ENCODE measurements at places on chromosomes 5 and 9. TPM values are rescaled to one million over a fixed set of nuclear protein-coding genes. Genes with fewer than 3 reads are reported as not detected.
A peak's percentile ranks its signal among the peaks of the same experiment; 100 is the strongest.

The PHYHD1 gene
- total RNA-seq = 7.0 TPM

The FOXD4 gene
- 0.18 TPM for total RNA-seq

The SPINK4 gene
- total RNA-seq = not detected

DNA sequence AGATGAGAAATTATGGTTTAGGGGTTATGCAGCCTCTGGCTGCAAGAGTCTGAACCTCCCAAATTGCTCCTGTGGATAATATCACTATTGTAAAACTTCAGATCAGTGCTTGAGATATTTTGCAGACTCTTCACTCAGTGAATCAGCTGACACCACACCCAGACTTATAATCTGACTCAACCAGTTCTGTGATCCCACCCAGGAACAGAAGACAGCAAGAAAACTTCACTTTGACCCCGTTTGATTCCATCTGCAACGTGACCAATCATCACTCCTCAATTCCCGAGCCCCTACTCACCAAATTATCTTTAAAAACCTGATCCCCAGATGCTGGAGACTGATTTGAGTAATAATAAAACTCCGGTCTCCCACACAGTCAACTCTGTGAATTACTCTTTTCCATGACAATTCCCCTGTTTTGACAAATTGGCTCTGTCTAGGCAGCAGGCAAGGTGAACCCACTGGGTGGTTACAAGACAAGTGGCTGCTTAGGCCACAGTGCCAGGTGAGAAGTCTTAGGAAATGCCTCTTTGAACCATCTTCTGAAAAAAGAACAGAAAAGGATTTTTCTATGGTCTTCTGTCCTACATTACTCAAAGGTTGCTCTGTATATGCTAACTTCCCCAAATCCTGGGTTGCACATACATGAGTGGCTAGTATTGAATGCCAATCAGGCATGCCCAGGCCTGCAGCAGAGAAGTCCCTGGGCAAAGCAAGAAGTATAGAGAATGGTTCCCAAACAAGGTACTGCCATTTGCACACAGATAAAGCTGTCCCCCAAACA lies 588.0 kb downstream of the PRELID2 start:
- DNase-seq = peak; percentile 37

DNA sequence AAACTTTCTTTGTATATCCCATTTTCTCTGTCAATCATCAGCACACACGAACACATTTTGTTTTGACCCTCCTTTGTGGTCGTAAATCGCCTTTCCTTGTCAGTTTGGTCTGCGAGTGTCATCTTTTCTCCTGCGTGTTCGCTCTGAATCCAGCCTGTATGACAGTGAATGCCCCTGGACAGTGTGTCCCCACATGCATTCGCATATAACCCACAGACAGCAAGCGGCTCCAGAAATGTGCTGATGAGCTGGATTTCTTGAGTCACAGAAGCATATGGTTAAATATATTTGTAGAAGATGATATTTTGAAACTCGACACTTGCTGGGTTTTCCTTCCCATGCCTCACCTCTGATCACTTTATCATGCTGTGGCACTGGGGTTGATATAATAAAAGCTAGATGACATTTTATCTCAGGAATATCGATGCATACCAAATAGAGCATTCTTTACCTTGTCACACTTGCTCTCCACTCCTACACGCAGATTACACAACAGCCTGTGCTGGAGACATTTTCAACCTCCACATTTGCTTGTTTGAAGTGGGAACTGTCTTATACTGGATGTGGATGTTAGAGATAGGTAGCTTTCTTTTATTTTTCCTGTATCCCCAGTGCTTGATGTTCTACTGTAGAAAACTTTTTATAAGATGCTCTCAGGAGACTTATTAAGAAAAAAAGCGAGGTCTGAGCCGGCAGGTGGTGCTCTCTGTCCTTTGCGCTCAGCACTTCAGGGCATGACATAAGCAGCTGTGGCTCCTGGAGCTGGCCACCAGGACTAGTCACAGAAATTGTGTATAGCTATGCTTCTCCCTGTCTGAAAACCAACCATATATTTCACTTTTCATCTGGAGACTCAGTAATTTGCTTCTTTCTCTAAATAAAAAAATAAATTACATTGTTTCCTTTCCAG lies 215.1 kb downstream of the SH3GL2 start:
- DNase-seq = peak; percentile 11

DNA sequence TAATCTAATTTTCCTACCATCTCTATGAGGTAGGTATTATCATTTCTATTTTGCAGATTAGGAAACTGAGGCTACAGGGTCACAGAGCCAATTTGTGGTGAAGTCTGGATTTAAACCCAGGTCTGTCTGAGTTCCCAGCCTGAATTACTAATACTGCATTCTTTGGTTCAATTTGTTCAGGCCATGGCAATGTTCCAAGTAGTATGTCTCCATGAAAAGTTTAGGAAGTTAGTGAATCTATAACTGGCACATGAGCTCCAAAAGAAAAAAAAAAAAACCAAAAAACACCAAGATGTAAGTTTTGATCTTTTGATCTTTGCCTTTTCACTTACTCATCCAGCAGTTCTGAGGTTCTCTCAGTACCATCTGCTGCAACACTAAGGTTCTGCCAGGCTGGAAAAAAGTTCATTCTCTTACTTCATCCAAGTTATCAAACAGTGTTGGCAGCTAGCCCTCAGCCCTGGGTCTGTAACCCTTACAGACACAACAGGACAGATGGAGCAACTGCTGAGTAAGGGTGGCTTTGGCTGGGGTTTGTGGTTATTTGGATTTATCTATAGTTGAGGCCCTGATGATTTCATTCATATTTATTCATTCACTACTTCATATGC lies 4.4 kb upstream of the TMEM268 start:
- peak; percentile 33 for DNase-seq

DNA sequence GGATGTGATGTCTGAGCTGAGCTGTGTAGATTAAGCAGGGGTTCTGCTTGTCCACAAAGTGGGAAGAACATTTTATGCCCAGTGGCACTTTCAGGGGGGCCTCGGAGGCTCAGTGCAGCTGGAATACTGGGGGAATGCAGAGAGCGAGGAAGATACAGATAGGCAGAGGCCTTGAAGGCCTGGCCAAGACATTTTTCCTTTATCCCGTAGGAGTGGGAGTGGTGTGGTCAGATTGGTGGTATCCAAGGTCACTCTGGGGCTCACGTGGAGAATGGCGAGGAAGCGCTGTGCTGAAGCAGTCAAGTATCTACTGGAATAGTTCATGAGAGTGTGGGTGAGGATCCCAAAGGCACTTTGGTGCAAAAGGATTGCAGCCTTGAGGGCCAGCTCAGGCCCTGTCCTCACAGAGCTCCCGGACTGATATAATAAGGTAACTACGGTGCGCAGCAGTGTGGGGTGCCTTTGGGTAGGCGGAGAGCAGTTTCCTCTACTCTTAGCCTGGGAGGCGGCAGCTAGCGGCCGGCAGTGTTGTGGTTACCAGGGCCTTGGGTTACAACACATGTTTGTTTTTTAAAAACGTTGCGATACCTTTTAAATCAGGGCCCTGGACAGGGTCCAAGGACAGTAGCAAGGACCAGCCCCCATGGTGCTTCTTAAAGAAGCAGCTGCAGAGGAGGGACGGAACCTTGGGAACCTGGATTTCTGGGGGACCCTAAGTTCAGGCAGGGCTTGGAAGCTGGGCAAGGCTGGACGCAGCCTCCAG lies 10.8 kb upstream of the CCDC69 start:
- DNase-seq = peak; percentile 43

DNA sequence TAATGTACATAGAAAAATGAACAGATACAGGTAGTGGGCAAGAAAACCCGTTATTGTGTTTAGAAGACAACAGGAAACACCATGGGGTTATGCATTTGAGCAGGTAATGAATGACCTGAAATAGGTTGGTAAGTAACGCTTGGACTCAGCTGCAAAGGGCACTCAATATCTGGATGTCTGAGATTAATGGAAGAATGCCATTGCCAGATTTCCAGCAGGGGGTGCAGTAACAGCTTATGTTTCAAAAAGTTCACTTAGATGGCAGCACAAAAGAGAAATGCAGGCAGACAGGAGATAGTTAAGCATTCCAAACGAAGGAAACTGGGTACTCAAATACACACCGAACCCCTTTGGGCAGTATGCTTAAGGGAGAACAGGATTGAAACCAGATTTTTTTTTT lies 285.5 kb upstream of the VLDLR start:
- DNase-seq = peak; percentile 21

The SNAPC4 gene
- total RNA-seq = 9.9 TPM

GRCh38 chr5:150787656-150788055 lies 9.1 kb downstream of the SMIM3 start:
- DNase-seq = no peak

The FBXO4 gene
- total RNA-seq = 5.8 TPM

DNA sequence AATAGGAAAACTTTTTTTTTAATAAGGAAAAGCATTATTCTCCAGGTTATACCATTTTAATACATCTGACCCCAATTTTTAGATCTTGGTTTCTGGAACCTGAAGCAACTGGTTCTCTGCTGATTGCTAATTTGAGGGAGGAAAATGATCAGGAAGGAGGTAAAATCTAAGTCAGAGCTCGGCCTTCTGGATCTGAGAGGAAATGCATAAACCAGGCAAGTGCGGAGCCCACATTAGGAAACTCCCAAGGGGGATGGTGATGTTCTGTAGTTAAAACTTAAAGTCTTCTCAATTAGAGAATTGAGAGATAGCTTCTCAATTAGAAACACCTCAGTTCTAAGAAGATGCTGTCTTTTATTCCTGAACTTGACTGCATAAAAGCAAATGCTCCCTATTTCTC lies 113.5 kb downstream of the TSSK1B start:
- DNase-seq = no peak

- DNase-seq = no peak
These were observed 21.1 kb downstream of the GFPT2 start for GRCh38 chr5:180332051-180332517.

The CATSPER3 gene
- 0.14 TPM for total RNA-seq

DNA sequence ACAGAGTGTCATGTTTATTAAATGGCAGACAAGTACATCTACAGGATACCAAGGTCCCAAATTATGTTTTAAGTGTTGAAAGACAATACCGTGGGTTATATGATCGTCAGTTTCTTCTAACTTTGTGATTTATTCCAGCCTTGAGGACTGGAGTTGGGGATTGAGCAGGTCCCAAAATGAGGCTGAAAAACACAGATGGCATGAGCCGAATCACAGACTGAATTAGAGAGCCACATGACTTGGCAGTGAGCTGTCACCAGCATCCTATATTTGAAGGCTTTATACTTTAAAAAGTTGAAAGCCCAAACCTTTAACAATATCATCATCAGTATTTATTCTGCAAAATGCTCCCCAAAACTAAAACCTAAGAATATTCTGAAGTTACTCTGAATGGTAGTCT lies 79.4 kb downstream of the ADAMTS16 start:
- DNase-seq = no peak

The NR2F1-AS1 gene
- 28.1 TPM for total RNA-seq

GRCh38 chr5:76565009-76565408 lies 58.2 kb downstream of the F2RL2 start:
- no peak for DNase-seq

- no peak for DNase-seq
These were observed 70.7 kb downstream of the MSX2 start for GRCh38 chr5:174794931-174795672.

The TMED7 gene
- 176 TPM for total RNA-seq

The NUTM2F gene
- total RNA-seq = not detected

- peak; percentile 34 for DNase-seq
These were observed 7.1 kb upstream of the KLF9 start for GRCh38 chr9:70421272-70422180.

DNA sequence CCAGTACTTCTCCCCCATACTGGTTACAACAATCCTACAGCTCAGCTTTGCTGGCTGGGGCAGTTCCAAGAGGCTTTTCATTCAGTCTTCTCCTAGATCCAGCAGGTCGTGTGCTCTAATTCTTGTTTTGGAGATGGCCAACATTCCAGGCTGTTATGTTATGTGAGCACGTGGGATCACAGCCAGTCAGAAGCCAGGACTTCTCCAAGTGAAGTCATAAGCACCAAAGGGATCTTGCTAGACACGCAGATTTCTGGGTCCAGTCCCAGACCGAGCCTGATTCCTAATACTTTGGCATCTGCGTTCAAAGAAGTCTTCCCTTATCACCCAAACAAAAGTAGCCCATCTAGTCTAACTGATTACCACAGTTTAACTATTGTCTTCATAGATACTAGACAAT lies 1.4 kb upstream of the LARP1 start:
- peak; percentile 92 for DNase-seq

GRCh38 chr5:57113481-57113880 lies 60.4 kb upstream of the GPBP1 start:
- DNase-seq = no peak

The TIGD6 gene
- 7.3 TPM for total RNA-seq

GRCh38 chr5:107518616-107519015 lies 152.1 kb downstream of the EFNA5 start:
- DNase-seq = no peak

GRCh38 chr9:7988644-7989280 lies 189.2 kb upstream of the DMAC1 start:
- no peak for DNase-seq

DNA sequence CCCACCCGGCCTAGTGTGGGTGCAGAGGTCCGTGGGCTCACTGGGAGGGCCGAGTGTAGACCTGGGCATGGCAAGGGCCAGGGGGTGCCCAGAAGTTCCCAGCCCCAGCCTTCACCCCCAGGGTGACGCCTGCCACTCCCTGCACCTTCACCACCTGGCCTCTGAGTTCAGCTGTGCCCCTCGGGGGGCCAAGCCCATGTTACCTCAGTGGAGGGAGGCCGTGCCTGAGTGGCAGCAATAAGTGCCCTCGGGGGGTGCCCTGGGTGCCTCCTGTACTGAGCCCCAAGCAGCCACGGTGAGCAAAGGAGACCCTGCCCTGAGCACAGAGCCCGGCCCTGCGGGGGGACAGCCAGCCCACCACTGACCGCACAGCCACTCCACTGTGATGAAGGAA lies 10.3 kb upstream of the FCN2 start:
- no peak for DNase-seq

DNA sequence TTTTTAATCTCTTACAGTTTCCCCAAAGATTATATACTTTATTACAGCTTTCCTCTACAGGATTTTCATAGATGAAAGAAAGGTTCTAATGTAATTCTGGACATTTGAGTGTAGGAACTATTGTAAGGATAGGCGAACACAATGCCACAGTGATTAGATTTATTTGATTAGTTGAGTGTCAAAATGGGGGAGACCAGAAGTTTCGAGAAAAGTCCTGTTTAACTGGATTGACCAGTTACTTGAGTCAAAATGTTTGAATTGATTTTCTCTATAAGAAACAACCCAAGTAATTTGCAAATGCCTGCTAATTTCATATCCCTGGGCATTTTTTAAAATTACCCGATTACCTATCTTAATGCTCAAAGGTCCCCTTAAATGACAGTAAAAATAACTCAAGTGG lies 50.6 kb downstream of the SMARCA2 start:
- no peak for DNase-seq

DNA sequence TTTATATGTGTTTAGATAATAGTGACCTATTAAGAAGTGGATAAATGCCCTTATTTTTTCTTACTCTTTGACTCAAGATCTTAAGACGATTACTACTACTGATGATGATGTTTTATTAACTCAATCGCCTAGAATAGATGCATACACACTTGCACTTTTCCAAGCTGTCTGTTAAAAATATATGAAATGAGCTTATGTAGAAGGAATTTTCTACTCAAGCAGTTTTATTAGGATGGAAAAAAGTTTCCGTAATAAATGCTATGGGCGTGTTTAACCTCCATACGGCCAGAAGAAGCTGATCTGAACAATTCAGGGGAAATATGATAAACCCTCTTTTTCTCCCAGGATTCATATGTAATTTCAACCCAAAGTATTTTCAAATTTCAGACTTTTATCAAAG lies 455.7 kb upstream of the MPDZ start:
- DNase-seq = no peak

GRCh38 chr9:109242014-109242413 lies 75.0 kb upstream of the FRRS1L start:
- no peak for DNase-seq

The HSD17B4 gene
- total RNA-seq = 126 TPM

GRCh38 chr9:81320909-81321482 lies 368.4 kb downstream of the TLE1 start:
- no peak for DNase-seq

Measured in HFFc6 (cell line).